ENCODE measurements at places on chromosomes 2 and 18.

- DNase-seq = no peak
Observed at GRCh38 chr2:44443517-44443916, 81.8 kb downstream of the CAMKMT start.

DNA sequence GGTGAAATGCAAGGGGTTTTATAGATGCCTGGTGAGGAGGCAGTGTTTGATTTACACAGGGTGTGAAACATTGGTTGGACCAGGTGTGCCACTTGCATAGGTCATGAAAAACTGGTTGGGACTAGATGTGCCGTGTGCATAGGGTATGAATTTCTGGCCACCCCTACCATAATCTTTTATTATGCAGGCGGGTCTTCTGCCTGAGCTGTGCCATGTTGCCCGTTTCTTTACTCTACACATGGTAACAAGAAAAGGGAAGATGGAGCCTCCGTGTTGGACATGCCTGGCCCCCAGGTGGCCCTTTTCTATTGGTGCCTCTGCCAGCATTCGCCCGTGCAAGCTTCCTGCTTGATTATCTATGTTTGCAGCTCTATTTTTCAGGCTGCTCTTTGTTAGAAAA, 805.4 kb downstream of the TRIB2 start:
- DNase-seq = no peak

GRCh38 chr2:15946983-15947382, 6.6 kb downstream of the MYCN start:
- DNase-seq = no peak

GRCh38 chr2:16478434-16479210, 187.0 kb downstream of the CYRIA start:
- peak; percentile 15 for DNase-seq

- DNase-seq = no peak
Observed at GRCh38 chr18:36298126-36298741, 721 bp downstream of the FHOD3 start.

- DNase-seq = no peak
Observed at GRCh38 chr2:224666951-224667553, 49.1 kb downstream of the CCDC195 start.

DNA sequence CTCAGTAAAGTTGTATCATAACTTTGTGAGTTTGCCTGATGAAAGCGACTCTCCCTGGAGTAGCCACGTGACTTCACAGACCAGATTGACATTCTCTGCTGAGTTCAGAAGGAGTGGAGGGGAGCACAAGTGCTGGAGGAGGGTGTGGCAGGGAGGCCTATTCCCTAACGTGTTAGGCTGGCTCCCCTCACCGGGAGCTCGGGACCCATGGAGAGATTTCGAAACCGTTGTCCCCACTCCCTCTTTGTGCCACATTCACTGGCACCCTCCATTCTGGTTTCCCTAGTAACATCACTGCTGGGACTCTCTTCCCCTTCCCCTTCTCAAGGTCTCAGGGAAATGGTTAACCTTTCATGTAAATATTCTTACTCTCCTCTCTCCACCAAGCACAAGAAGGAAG, 279.9 kb downstream of the ALPK2 start:
- DNase-seq = no peak

GRCh38 chr2:47403609-47404193, 745 bp downstream of the MSH2 start:
- peak; percentile 40 for DNase-seq

DNA sequence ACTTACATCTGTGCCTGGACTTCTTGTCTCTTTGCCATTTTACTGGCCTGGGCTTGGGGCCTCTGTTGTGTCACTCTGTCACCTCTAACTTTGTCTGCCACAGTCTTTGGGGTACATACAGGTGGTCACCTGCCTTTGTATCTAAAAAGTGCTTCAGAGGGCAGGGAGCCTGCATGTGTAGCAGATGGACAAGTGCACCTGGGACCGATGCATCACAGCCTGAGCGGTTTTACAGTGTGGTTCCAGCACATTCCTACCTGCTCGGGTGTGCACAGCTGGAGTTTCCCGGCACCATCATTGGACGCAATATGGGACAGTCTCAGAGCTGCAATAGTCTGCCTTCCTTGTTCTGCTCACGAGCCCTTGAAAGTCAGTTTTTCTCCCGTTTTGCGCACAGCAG, 249.8 kb upstream of the RAB12 start:
- DNase-seq = no peak

- DNase-seq = no peak
Observed at GRCh38 chr2:134225841-134226240, 28.0 kb upstream of the MGAT5 start.

DNA sequence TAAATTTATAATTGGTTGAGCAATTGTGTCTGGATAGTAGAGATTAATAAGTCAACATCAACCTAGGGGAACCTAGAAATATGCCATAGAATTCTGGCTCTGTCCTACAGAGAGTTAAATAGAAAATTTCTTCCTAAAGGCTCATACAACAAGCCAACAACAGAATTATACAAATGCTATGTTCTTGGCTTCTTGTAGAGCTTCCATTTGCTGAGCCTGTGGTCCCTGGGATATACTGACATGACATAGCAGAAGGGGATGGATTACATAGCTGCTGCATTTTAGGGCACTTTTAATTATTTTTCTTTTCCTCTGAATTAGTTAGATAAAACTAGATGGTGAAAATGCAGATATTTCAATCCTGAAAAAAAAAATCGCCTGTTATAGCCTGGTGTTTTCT, 95.5 kb upstream of the ST6GAL2 start:
- no peak for DNase-seq

DNA sequence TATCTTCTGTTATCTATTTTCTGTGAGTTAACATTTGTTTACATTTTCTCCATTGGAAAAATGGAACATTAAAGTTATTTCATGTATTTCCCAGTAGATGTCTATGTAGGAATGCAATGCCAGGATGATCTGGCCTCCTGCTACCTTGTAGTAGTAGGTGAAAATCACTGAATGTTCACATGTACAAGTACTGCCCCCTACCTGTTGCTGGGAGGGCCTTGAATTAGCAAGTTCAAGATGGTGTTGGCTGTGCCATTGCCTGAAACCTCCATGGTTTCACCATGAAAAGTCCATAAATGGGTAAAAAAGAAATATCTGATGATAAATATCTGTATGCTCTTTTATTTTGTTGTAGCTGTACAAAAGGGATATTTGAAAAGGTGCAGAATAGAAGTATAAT, 30.7 kb downstream of the XRCC5 start:
- DNase-seq = peak; percentile 37

DNA sequence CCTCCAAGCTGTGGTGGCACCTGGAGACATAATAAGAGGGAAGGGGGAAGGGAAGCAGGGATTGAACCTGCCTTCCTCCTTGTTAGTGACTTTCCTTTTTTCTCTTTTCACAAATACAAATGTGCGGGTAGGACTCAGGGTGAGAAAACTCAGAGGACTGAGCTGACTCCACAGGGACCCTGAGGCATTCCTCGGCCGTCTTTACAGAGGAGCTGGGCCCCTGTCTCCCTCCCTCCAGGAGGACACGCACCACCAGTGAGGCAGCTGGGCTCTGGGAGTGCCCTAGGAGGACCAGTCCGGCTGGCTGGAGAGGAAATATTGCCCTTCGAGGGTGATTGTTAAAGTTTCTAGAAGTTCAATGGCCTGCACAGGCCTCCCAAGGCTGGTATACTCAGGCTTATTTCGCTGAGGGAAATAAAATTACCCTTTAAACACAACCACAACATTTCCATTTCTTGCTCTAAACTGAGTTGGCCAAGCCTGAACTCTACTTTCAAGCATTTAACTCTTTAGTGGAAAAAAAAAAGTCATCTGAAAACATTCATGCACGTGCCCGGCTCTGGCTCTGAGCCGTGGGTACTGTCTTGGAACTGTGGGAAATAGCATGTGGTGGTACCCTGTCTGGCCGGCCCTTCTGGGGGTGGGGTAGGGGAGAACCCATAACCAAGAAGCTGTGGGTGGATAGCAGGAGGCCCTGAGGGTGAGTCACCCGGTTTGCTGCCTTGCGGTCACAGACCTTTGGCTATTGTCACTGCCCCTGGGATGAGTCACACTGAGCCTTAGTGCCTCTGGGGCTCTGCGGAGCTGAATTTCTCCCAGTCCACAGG, 116.0 kb downstream of the COPS8 start:
- DNase-seq = peak; percentile 89

GRCh38 chr2:199772035-199772976, 78.7 kb downstream of the FTCDNL1 start:
- DNase-seq = peak; percentile 57

DNA sequence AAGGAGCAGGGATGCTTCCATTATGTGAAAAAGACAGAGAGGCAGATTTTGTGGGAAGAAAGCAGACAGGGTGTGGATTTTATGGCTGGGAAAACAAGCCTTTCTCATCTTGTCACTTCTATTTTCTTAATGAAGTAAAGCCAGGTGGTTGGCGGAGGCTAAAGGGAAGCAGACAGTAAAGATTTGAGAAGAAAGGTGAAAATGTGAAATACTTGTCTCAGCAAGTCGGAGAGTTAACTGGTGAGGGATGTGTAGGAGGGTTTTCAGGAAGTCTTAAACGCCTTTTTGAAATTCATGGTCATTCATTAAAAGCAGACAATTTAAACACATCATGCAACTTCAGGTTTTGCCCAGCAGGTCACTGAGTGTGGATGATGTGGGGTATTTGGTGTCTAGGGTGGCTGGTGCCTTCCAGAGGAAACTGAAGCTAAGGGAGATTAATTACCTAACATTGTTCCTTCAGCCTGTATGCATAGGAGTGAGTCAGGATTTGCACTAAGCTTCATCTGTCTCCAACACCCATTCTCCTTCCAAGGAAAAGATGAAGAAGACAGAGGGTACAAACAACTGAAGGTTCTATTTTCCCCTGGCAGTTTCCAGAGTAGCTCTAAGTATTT, 20.7 kb downstream of the SLC14A2 start:
- peak; percentile 45 for DNase-seq

DNA sequence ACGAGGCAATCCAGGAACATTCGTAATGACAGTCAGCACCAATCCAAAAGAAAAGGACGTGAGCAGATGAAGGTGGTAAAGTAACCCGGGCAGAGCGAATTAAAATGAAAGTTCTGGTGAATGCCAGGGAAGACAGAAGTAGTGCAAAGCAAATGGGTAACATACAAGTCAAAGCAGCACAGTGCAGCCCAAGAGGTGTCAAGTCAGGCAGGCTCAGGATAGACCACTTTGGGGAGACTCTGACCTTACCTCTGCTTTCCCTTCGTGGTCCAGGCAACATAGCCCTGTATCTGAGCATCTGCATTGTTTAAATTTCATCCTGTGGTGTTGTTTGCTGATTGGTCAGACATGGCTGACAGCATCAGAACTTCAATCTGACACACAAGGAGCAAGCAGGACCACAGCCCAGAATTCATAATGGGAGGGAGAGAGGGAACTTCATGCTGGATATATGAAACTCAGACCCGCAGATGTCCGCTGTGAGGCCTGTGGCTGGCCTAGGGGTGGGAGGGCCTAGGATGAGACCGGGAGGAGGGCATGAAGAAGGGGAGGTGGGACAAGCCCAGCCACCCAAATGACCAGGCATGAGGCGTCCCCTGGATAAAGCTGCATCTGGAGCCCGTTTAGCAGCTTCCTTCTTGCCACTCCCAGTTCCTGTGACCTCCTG, 285.7 kb downstream of the TCF4 start:
- DNase-seq = no peak

DNA sequence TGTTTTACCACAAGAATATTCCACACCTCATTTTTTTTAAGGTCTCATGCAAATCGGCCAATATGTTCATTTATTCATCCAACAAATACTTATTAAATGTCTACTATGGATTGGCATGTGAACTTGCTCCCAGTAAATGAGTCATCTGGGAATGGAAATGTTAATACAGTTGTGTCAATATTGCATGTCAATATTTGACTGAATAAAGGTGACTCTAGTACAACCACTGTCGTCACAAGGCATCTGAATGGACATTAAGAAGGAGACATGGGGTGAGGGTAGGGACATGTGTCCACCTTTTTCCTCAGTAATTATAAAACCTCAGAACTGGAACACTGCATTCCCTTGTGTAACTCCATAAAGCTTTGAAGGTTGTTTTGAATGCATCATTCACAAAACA, 365.4 kb downstream of the ADCYAP1 start:
- DNase-seq = no peak

DNA sequence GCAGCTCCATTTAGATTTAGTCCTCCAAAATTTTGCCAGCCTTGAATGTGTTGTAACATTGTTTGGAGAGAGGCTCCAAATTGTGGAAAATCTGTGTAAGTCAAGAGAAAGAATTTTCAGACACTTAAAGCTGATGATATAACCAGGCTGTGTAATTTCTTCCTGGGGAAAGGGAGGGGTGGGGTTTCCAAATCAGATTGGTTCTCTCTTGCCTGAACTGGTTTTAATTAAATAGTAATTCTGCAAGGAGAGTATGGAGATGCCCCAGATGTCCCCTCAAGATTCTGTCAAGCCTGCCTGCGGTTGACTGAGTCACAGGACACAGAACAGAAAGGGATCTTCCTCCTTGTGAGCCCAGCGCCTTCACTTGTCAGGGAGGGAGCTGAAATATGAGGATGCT, 54.5 kb downstream of the C18orf63 start:
- DNase-seq = peak; percentile 8

DNA sequence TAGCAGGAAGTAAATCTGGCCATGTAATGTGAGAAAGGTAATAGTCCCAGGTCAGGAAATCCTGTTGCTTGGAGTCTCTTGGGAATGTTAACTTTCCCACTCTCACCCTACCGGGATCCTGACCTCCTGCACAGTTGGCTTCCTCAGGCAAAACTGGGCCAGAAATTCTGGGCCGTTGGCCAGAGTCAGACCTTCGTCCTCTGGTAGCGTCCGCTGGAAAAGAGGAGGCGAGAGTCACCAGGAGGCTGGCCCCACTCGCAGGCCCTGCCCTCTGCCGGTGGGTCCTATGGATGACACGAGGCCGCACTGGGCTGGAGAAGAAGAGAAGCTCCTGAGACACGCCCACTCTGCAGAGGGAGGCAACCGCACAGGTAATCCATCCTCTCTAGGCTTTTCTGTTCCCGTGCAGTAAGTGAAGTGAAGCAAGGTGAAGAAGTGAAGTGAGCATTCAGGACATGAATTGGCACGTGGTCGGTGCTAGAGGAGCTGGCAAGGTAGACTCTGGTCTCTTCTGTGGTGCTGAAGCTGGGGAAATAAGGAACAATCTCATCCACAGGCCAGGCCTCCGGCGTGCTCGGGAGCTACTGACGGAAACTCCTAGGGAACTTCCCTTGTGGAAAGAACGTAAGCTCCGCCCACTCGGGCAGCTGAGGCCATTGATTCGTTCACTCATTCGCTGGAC, 182.7 kb upstream of the GLI2 start:
- DNase-seq = peak; percentile 53

Measured in NB4 (cell line).